ENCODE measurements at places on chromosomes 2 and 18.
A peak's percentile ranks its signal among the peaks of the same experiment; 100 is the strongest.

DNA sequence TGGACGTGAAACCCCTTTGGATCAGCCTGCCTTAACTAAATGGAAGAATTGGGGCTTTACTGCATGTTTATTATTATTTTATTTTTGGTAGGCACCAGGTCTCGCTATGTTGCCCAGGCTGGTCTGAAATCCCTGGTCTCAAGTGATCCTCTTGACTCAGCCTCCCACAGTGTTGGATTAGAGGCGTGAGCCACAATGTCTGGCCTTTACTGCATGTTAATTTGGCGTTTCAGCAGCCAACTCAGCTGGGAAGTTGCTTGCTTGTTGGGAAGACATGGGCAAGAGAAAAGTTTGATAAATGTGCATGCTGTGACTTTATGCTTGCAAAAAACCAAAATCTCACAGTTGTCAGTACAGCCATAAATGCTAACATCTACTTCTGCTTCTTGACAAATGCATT is 105.1 kb downstream of the FMNL2 start:
- DNase-seq, result no peak

DNA sequence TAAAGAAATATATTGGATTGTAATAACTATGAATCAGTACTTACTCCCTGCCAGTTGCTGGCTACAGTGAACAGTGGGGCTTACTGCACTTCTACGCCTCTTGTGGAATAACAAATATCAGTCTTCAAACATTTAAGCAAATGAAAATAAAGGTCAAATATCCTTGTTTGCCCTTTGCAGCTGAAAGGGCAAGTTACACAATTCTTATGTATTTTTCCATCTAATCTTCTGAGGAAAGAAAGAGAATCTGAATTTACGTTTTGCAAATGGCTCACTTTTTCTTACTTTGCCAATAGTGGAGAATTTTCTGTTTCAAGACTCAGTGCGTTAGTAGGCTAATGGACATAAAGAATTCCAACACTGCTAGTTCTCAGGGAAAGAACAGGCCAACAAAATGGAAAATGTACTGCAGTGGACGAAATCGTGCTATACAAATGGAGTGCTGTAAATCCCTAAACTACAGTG is 157.2 kb upstream of the TMEM200C start:
- DNase-seq, result no peak

DNA sequence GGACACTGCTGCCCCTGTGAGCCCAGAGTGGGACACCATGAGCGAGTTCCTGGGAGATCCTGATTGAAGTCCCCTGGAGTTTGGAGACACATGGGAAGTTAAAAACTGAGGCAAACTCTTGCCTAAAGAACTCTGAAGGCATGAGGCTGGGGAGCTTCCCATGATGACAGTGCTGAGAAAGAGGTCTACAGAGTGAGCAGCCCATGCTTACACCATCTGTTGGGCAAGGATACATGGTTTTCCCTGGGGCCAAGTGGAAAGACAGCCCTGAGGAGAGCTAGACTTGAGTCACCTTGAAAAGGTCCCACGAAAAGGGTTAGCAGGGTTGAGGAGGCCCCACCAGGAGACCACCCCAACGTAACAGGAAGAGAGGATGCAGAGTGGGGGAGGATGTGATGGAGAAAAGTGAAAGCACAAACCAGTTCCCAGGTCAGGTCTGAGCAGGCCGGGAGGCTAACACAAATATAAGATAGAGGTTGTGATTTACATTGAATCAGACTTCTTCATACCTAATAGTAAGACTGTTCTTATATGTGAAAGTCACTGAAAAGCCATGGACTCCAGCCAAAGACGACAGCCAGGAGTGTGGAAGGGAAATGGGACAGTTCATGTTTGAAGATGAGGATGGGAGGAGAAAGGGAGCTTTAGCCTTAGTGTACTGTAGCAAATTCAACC is 13.5 kb upstream of the FEZ2 start:
- DNase-seq, result no peak

GRCh38 chr2:234565201-234565600 is 68.3 kb upstream of the ARL4C start:
- DNase-seq, result no peak

- DNase-seq, result peak; percentile 95
Observed at GRCh38 chr2:16296038-16296290, 355.6 kb downstream of the MYCN start.

GRCh38 chr18:35197296-35197695 is 43.5 kb upstream of the ZNF397 start:
- no peak for DNase-seq

GRCh38 chr2:105168543-105168942 is 73.0 kb upstream of the GPR45 start:
- no peak for DNase-seq

- DNase-seq, result no peak
Observed at GRCh38 chr2:149331023-149331400, 625 bp downstream of the LYPD6 start.

DNA sequence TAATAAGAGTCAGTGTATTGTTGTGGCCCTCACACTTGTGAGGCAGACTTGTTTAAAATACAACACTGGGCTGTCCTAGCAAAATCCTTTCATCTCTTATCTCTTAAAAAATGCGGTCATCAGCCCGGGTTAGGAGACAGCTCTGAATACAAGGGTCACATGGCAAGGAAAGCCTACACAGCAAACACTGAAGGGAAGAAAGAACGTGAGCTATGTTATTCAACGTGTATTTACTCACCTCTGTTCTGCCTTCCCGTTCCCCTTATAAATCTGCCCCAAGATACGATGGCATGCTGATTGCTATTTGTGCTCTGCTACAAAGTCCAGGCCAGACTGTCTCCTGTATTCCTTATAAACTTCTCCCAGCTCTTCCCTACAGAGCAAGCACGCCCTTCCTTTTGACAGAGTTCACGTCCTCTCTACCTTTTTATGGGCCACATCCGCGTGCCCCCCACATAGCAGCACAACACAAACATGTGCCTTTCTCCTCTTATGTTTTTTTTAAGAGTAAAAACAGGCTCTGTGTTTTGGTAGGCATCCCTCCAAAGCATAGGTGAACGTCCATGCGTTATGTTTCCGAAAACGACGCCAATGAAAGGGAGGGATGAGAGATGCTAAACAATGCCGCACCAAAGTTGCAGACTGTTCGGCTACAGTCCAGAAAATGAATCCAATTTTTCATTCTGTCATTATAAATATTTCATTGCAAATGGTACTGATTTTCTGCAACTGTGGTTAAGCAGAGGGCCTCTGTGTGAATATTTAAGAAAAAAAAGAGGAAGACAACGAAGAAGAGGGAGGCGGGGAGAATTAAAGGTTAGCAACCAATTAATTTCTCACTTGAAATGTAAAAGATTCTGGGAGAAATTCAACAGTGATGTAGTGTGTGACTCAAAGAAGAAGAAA is 274.7 kb downstream of the ZNF521 start:
- DNase-seq, result no peak

DNA sequence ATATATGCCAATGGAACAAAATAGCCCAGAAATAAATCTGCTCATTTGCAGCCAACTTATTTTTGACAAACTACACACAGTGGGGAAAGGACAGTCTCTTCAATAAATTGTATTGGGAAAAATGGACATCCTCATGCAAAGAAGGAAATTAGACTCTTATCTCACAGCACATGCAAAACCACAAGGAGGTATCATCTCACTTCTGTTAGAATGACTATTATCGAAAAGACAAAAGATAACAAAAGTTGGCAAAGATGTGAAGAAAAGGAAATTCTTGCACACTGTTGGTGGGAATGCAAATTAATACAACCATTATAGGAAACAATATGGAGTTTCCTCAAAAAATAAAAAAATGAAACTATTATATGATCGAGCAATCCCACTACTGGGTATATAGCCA is 16.3 kb upstream of the WDR75 start:
- no peak for DNase-seq
